A549 treated with dexamethasone at 1 μM for 4 hours (cell line): ENCODE measurements at places on chromosomes 2 and 18. TPM values are rescaled to one million over a fixed set of nuclear protein-coding genes. Genes with fewer than 3 reads are reported as not detected.

PAIP2B gene
- total RNA-seq: 0.24 to 0.33 TPM (median 0.30 TPM) in 5 replicates

NUP35 gene
- 30.0 to 36.6 TPM (median 32.6 TPM) in 5 replicates for total RNA-seq

DPYSL5 gene
- 3.6 to 6.4 TPM (median 5.2 TPM) in 5 replicates for total RNA-seq

LBX2 gene
- 2.7 to 3.7 TPM (median 3.0 TPM) in 5 replicates for total RNA-seq

MAL gene
- total RNA-seq: 0.11 to 0.32 TPM (median 0.24 TPM) in 4 of 5 replicates, not detected in the other

LIPG gene
- 0.17 to 0.36 TPM (median 0.25 TPM) in 5 replicates for total RNA-seq

PTPRN gene
- total RNA-seq: 0.97 to 1.8 TPM (median 1.4 TPM) in 5 replicates

SERPINB2 gene
- total RNA-seq: 0.06 to 0.11 TPM (median 0.07 TPM) in 3 of 5 replicates, not detected in the others

BMP10 gene
- total RNA-seq: not detected in 5 replicates

OXER1 gene
- total RNA-seq: not detected in 5 replicates

BCL11A gene
- 0.01 to 0.14 TPM (median 0.09 TPM) in 5 replicates for total RNA-seq

IL36B gene
- total RNA-seq: 0.09 to 0.28 TPM (median 0.13 TPM) in 3 of 5 replicates, not detected in the others

CPO gene
- total RNA-seq: 0.11 to 0.16 TPM in 2 of 5 replicates, not detected in the others

RBKS gene
- 6.8 to 8.0 TPM (median 7.5 TPM) in 5 replicates for total RNA-seq

CNRIP1 gene
- total RNA-seq: 1.4 to 2.3 TPM (median 1.7 TPM) in 5 replicates

IL1RL2 gene
- 0.04 to 0.08 TPM (median 0.06 TPM) in 3 of 5 replicates, not detected in the others for total RNA-seq

ZNF804A gene
- total RNA-seq: not detected in 5 replicates

MC5R gene
- total RNA-seq: not detected in 5 replicates

CFAP65 gene
- total RNA-seq: 0.21 to 0.27 TPM (median 0.22 TPM) in 5 replicates

SPHKAP gene
- total RNA-seq: 0.01 TPM in 1 of 5 replicates, not detected in the others

INPP5D gene
- 0.40 to 0.70 TPM (median 0.62 TPM) in 5 replicates for total RNA-seq

LOXHD1 gene
- not detected in 5 replicates for total RNA-seq

HOXD3 gene
- total RNA-seq: 0.14 to 0.21 TPM (median 0.18 TPM) in 3 of 5 replicates, not detected in the others

CAPN13 gene
- 0.06 to 0.22 TPM (median 0.12 TPM) in 4 of 5 replicates, not detected in the other for total RNA-seq

HOXD9 gene
- total RNA-seq: 0.82 to 1.4 TPM (median 0.93 TPM) in 5 replicates

TCF7L1 gene
- 7.5 to 12.4 TPM (median 11.6 TPM) in 5 replicates for total RNA-seq

ANKMY1 gene
- total RNA-seq: 6.1 to 10.7 TPM (median 9.3 TPM) in 5 replicates

TXNDC2 gene
- 0.07 to 0.17 TPM (median 0.11 TPM) in 5 replicates for total RNA-seq

PPP1R1C gene
- 1.1 to 2.3 TPM (median 1.5 TPM) in 5 replicates for total RNA-seq

CRYGD gene
- total RNA-seq: not detected in 5 replicates

NOSTRIN gene
- total RNA-seq: 1.7 to 2.9 TPM (median 2.1 TPM) in 5 replicates

IL37 gene
- total RNA-seq: 0.23 TPM in 1 of 5 replicates, not detected in the others

CSRNP3 gene
- not detected in 5 replicates for total RNA-seq

SLC9A4 gene
- not detected in 5 replicates for total RNA-seq

C2orf81 gene
- 3.3 to 3.7 TPM (median 3.6 TPM) in 5 replicates for total RNA-seq

CENPA gene
- 38.8 to 53.8 TPM (median 51.0 TPM) in 5 replicates for total RNA-seq

PARD3B gene
- total RNA-seq: 0.52 to 1.4 TPM (median 0.90 TPM) in 5 replicates

MROH2A gene
- 0.14 to 0.37 TPM (median 0.30 TPM) in 5 replicates for total RNA-seq

NR4A2 gene
- 1.6 to 2.9 TPM (median 2.1 TPM) in 5 replicates for total RNA-seq

ICA1L gene
- 1.3 to 2.1 TPM (median 1.8 TPM) in 5 replicates for total RNA-seq

SUPT7L gene
- total RNA-seq: 26.6 to 33.0 TPM (median 32.4 TPM) in 5 replicates

IL1RL1 gene
- 0.64 to 1.6 TPM (median 1.2 TPM) in 5 replicates for total RNA-seq

ST8SIA3 gene
- not detected in 5 replicates for total RNA-seq

SNED1 gene
- total RNA-seq: 0.62 to 1.4 TPM (median 1.00 TPM) in 5 replicates

MEP1B gene
- 0.05 to 0.09 TPM (median 0.08 TPM) in 3 of 5 replicates, not detected in the others for total RNA-seq

IL1RN gene
- 0.30 to 0.54 TPM (median 0.37 TPM) in 5 replicates for total RNA-seq

ZSWIM2 gene
- not detected in 5 replicates for total RNA-seq

C2orf15 gene
- total RNA-seq: 0.48 to 0.58 TPM (median 0.57 TPM) in 5 replicates

GDF7 gene
- 0.08 to 0.15 TPM (median 0.11 TPM) in 5 replicates for total RNA-seq

APCDD1 gene
- 0.07 to 0.11 TPM (median 0.07 TPM) in 3 of 5 replicates, not detected in the others for total RNA-seq

TNFAIP6 gene
- total RNA-seq: 0.54 to 1.2 TPM (median 0.60 TPM) in 5 replicates

ABCB11 gene
- 0.02 to 0.08 TPM (median 0.06 TPM) in 5 replicates for total RNA-seq

SELENOI gene
- 13.4 to 19.9 TPM (median 17.4 TPM) in 5 replicates for total RNA-seq

PAX3 gene
- total RNA-seq: not detected in 5 replicates

IL18RAP gene
- 0.06 to 0.14 TPM (median 0.12 TPM) in 3 of 5 replicates, not detected in the others for total RNA-seq
